ENCODE measurements at places on chromosomes 3 and 15.

- DNase-seq: no peak
These were observed 73.5 kb upstream of the SPATA16 start for GRCh38 chr3:173214576-173214975.

GRCh38 chr3:59180006-59180405, 130.2 kb upstream of the CFAP20DC start:
- DNase-seq: no peak

DNA sequence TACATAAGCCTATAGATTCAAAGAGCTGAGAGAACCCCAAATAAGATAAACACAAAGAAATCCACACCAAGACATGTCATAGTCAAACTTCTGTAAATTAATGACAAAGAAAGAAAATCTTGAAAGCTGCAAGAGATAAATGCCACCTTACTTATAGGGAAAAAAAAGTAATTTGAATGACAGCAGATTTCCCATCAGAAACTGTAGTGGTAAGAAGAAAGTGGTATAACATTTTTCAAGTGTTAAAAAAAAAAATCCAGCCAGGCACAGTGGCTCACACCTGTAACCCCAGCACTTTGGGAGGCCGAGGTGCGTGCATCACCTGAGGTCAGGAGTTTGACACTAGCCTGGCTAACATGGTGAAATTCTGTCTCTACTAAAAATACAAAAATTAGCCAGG, 37.4 kb downstream of the CFAP92 start:
- DNase-seq: no peak

DNA sequence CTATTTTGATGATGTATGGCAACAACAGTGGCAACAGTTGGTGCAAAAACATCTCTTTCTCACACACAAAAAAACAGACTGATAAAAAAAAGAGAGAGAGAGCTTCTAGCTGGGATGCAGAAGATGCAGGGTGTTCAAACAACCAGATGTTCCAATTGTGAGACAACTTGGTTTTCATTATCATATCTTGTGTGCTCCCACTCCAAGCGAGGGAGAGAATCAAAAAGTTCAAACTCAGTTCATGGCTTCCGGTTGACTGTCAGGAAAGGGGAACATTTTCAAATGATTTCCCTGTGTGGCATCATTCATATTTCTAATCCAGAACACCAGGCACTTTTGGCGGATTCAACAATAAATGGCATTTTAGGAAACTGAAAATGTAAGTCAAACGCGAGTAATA, 72.1 kb downstream of the RSL24D1 start:
- no peak for DNase-seq

GRCh38 chr3:156750191-156750873, 75.8 kb upstream of the LEKR1 start:
- no peak for DNase-seq
